ENCODE measurements at places on chromosomes 7 and 10.

GRCh38 chr10:33133557-33133956 is 175.5 kb upstream of the ITGB1 start:
- no peak for DNase-seq

DNA sequence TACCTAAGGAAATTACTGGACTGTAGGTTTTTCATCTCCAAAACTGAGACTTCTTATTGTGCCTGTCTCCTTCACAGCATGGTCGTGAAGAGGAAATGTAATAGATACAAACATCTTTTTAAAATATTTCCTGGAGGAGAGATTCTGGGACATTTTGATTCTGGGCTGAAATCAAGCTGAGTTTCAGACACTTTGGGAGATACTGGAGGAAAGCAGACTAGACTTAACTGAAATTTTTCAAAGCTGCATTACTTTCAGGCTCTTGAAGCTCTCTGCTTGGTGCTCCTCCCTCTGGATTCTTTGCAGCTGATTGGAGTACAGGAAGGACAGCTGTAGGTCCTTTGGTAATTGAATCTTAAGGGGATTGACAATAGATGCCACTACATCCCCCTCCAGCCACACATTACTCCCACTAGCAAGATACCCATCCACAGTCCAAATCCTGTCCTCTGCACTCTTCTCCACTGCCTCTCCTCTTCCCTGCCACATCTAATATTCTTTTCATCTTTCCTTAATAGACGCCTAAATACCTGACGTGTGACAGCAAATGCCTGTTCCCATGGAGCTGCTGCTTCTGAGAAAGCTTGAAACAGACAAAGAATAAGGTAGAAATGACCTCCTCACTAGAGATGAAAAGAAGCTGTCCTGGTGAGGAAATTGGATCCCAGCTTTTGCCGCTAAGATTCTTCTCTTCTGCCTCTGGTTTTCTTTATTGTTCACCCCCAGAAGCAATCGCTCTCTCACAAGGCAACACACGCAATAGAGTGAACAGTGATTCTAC is 111.5 kb upstream of the PHYHIPL start:
- DNase-seq, result no peak

DNA sequence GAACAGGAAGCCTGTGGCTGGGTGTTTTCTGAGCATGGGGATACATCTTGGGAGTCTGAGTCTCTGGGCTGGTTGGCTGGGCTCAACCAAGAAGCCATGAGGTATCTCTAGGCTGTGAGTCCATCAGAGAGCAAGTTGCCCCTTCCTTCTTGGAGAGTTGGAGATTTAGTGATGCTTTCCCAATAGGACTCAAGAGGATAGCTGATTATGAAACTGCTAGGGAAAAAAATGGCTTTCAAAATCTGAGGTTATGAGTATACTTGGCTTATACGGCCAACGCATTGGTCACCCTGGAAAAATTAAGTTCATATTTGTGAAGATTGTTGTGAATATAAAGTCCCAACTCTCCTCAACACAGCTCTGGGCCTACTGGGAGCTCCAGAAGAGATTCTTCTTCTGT is 162.7 kb upstream of the KMT2E start:
- DNase-seq, result no peak

- no peak for DNase-seq
These were observed 759.3 kb downstream of the LRMDA start for GRCh38 chr10:76190634-76191270.

DNA sequence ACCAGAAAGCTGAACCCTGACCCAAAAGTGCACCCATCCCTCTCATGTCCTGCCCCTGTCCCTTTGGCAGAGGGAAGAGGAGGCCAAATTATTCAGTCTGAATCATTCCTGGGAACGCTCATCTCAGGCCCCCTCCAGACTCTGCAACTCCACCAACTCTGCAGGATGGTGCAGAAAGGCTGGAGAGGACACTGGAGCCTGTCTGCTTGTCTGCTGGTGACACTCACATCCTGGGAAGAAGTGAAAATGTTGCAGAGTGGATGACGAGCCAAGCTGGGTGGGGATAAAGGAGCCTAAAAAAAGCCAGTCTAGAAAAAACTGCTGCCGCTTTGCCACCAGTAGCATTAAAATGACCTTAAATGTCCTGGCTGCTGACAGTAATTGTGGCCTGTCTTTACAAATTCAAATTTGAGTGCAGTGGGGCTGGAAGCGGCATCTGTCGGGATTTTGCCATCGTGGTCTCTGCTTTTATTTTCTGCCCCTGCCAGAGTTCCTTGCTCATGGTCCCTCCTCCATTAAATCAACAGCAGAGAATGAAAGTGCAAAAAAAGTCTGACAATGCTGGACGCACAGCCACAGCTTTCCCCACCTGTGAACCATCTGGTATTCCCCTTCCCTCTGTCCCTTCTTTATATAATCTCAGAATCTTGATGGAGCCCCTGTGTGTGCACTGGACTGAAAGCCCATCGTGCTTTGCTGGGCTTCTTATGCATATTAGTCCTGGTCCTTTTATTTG is 63.9 kb downstream of the STK17A start:
- DNase-seq, result no peak

DNA sequence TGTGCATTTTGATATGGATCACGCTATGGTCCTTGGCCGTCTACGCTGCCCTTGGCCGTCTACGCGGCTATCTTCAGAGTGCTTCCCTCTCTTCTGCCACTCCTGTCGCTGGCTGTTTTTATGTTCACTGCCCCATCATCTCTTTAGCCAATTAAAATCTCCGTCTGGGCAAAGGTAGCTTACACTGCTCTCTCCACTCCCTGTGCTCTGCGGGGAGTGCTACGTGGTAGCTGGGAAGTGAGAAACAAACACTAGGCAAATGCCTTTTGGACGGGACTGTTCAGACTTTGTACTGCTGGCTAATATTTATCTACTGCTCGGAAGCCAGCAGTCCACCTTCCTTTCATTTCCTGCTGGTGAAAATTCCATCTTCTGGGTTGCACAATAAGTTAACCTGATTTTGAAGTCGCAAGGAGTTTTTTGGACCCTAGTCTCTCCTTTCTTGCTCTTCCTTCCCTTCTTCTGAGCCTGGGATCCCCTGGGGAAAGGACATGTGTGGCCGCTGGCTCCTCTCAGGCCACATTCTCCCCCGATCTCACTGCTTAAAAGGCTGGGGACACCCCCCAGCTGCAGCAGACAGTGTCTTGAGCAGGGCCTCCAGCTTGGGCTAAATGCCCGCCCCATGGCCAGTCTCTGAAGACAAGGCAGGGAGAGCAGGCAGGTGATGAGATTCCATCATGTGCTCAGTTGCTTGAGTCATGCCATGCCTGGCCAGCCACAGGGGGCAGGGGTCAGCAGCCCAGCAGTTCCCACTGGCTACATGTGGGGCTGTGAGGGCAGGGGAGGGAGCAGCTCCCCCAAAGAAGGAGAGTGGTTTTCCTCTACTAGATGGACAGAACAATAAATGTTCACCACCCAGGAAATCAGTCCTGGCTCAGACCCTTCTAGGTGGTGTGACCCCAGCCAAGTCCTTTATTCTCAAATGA is 25.5 kb upstream of the RBM33 start:
- no peak for DNase-seq

DNA sequence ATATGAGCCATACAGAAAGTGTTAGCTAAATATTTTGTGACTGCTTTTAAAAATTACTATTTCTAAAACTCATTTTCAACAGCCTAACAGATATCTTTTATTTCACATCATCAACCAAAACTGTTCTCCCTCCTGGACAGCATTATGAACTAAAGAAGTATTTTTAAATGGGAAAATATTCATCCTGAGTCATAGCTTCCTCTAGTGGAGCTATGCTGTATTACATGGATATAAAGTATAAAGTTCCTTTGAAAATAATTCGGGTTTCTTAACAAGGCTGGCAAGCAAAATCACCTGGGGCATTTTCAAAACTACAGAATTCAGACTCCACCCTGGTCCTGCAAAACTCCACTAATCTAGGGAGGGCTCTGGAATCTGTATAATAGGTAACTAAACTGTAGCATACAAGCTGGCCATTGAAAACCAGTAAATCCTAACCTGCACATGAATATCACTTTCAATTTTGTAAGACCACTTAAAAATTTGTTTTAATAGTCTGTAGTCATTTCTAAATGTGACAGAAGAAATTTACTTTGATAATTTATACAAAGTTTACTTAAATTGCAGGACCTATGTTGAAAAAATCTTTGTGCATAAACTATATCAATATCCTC is 53.5 kb downstream of the SCIN start:
- DNase-seq, result peak; percentile 52

DNA sequence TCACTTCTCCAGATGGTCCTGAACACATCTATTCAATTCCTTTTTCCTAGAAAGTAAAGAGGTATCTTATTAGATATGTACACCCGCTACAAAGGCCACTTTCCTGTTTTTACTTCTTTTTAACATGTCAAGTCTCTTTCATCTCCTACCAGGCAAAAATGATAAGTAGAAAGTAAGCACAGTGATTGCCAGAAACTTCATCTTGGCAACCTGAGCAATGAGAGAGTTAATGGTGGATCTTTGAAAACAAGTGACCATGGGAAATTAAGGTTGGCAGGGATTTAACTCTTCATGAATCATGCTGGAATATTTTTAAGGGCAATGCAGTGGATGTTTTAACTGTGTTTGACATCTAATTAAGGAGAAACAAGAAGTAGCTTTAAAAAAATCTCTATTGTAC is 2.7 kb downstream of the SEMA3A start:
- no peak for DNase-seq

DNA sequence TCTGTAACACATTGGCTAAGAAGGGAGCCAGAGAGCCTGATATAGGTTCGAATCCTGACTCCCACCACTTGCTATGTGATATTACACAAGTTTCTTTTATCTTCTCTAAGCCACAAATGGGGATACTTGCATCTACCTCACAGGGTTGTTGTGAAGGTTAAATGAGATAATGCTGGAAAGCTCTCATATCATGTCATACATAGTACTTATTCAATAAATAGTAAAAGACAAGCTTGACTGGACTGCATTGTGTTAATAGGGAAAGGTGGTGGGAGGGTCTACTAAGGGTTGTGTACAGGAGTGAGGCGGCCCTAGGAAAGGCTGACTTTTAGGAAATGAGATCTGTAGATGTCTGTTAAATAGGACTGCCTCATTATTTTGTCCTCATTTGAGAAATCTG is 35.8 kb upstream of the DNMBP start:
- no peak for DNase-seq

DNA sequence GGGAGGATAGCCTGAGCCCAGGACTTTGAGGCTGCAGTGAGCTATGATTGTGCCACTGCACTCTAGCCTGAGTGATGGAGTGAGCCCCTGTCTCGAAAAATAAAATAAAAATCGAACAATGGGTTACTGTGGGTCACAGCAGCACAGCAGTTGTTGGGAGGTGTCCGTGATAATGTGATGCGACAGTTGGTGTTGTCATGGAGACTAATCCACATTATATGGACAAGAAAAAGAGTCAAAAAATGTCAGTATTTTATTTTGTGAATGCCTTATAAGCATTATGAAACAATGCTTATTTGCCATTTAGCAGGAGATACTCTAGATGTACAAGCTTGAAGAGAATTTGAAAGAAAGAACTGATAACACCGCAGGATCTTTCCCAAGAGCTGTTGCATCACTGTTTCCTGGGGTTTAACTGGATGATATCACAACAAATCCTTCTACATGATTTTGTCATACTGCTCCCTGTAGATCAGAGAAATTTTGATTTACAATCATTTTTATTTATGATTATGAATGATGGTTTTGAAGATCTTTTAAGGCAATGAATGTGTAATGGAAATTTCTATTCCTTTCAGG is 195.4 kb downstream of the BAMBI start:
- DNase-seq, result peak; percentile 26

GRCh38 chr7:107697321-107698049 is 36.9 kb downstream of the SLC26A4 start:
- no peak for DNase-seq

DNA sequence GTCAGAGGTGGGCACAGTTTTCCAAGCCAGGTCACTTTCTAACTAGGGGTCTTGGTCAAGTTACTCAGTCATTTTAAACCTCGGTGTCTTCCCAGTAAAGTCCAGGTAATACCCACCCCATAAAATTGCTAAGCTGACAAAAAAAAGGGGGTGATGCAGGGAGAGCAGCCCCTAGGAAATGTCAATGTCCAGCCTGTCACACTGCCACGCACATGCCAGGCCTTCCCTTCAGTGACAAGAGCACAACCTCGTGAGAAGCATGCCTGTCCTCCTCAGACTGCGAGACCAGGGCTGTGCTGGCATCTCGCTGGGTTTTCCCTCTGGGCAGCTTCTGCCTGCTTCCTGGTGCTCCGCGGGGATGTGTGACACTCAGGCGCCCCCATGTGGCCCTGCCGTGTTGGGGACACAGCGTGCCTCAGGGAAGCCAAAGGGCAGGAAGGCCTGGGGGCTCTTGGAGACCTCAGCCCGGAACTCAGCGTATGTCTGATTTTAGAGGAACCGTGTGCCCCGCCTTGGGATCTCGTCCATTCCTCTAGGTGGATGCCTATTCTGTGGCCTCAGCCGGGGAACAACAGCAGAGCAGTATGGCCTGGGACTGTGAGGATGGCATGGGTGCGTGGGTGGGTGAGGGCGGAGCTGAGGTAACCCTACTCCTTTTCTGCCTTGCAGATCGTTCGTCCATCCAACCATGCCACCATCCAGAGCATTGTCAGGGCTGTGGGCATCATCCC is 10.2 kb upstream of the GDF2 start:
- peak; percentile 90 for DNase-seq

DNA sequence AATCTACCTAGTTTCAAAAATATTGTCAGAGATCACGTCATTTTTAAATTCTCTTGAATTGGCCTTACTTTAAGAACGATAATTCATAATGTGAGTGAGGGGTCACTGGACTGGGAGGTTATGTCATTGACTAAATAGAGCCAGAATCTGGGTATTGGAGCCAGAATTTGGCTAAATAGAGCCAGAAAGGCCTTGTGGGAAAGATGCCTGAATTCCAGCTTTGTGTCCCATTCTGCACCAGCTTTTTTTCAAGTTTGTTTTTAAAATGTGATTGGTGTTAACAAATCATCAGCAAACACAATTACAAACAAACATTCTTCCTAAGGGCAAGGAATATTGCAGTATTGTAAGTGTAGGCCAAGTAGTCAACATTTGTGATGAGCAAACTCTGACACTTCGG is 233.2 kb upstream of the PRKCQ start:
- no peak for DNase-seq

GRCh38 chr7:46178661-46179060 is 257.6 kb upstream of the IGFBP3 start:
- no peak for DNase-seq

DNA sequence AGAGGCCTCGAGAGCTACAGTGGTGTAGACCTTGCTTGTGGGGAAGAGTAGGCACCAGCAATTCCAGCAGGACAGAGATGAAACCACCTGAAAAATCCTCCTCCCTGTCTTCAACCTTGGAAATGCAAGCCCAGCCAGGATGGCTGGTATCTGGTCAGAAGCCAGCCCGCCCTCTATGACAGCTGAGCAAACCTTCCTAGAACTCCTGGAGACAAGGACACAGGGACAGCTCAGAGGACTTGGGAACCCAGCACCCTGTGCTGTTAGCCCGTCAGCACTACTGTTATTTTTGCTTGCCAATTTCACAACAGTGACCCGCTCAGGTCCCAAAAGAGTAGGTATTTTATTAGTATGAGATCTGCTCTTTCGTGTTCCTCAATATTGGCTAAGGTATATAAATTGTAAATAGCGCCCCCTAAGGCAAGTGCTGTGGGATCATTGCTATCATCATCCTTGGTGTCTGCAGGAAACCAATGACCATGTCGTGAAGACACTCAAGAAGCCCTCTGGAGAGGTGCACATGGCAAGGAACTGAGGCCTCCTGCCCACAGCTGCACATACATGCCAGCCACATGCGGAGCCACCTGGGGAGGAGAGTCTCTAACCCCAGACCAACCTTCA is 156.5 kb upstream of the CHST15 start:
- DNase-seq, result no peak

All from suppressor macrophage treated with lipopolysaccharide for 4 hours (primary cell).